ENCODE measurements at places on chromosomes 7 and 10.

DNA sequence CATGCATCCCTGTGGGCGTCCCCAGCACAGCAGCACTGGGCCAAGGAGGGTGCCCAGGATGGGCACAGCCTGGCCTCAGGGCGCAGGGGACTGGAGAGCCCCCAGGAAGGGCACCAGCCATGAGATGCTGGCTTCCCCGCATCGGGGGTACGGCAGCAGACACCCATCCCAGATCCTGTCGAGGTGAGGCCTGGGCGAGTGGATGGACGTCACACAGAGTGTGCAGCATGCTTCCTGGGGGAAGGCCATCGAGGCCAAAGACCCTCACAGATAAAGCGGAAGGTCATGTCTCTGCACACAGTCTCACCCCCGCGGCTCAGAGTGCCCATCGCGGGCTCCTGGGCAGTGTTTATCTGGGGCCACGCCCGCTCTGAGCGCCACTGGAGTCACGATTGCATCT is 18.8 kb downstream of the ADGRA1 start:
- no peak for DNase-seq

DNA sequence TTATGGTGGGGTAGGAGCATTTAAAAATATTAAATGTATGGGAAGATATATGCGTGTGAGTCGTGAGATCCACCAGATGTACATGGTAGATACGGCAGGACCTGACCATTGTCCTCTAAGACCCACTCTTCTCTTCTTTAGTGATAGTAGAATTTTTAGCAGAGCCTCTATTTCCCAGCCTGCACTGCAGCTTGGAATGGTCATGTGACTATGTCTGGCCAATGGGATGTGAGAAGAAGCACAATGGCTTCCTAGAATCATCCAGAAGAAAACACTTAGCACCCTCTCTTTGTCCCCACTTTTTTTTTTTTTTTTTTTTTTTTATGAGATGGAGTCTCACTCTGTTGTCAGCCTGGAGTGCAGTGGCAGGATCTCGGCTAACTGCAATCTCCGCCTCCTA is 86.6 kb upstream of the CYTH3 start:
- no peak for DNase-seq

- peak; percentile 78 for DNase-seq
Observed at GRCh38 chr10:28592953-28593352, 60.0 kb downstream of the WAC start.

DNA sequence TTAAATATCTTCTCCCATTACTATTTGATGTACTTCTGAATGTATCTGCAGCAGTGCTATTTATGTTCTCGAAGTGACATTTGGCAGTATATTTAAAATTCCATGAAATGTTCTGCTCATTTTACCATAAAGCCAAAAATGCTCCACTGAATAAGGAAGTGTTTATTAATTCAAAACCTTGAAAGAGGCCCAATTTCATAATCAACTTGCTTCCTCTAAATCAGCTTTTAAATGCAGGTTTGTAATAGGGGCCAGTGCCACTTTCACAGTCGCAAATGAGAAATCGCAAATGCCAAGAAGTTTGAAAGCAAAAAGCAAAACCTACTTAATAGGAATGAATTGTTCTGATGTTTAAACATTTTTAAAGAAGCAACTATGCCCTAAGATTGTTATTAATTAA is 11.4 kb downstream of the NHLRC2 start:
- DNase-seq, result no peak

- no peak for DNase-seq
Observed at GRCh38 chr10:97795886-97796285, 24.1 kb upstream of the SFRP5 start.

DNA sequence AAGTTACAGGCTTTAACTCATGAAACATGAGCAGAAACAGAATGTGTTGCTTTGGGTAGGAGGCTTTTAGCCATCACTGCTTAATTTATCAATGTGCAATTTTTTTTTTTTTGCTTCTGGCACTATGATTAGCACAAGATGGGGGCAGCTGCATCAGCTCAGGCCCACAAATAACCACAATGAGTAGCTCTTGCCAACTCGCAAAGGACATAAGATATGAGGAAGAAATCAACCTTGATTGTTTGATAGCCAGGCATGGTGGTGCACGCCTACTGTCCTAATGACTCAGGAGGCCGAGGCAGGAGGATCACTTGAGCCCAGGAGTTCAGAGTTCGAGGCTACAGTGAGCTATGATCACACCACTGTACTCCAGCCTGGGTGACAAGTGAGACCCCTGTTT is 12.3 kb downstream of the NOD1 start:
- no peak for DNase-seq

GRCh38 chr7:139887992-139888481 is 59.0 kb downstream of the TBXAS1 start:
- no peak for DNase-seq
